ENCODE measurements at places on chromosomes 7 and 10.
A peak's percentile ranks its signal among the peaks of the same experiment; 100 is the strongest.

- DNase-seq = no peak
These were observed 10.0 kb upstream of the TSPAN14 start for GRCh38 chr10:80444124-80444523.

GRCh38 chr7:96558530-96558929, 151.1 kb downstream of the SEM1 start:
- DNase-seq = no peak

DNA sequence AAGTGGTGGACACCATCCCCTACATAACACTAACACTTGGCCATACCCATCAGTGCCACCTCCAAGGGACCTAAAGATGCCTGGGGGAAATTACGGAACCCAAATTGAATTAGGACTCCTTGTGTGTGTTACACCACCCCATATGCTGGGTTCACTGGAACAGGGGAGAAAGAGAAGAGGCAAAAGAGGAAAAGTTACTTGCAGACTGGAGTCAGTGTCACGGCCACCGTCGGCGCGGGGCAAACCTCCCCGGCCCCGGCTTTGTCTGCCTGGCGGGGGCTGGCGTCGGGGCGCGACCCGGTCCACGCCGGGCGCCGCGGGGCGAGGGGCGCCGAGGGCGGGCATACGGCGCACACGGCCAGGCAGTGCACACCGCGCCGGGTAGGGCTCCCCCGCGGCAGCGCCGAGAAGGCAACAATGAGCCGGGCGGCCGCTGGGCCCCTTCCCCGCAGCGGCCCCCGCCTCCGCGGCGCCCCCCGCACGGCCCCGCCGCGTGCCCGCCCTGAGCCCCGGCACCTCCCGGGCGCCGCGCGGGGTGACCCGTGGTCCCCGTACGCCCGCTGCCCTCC, 171.1 kb downstream of the FAM107B start:
- DNase-seq = no peak

GRCh38 chr10:118910702-118911101, 118.8 kb upstream of the NANOS1 start:
- no peak for DNase-seq

- no peak for DNase-seq
These were observed 6.1 kb downstream of the NAMPT start for GRCh38 chr7:106278695-106279094.

DNA sequence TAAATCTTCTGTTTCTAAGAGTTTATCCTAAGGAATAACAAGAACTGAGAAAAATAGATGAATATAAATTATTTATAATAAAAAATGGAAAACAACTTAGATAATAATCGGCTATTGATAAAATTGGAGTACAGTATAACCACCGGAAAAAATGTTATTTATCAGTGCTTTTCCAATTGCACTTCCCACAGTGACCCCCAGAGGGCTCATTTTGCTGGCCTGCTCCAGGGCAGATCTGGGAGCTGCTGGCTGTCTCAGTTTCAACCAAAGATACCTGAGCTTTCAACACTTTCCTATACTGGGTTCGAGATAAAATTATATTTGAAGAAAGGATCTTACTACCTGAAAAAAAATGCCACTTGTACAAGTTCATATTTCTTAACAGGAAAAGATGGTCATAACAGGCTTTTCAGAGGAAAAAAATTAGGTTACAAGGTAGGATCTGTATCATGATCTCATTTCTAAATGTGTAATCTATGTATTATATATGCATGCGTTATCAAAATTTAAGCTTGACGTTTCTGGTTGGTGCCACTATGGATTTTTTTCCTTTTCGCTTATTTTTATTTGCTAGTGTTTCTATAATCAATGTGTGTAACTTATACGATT, 165.7 kb downstream of the NPSR1 start:
- DNase-seq = peak; percentile 58

DNA sequence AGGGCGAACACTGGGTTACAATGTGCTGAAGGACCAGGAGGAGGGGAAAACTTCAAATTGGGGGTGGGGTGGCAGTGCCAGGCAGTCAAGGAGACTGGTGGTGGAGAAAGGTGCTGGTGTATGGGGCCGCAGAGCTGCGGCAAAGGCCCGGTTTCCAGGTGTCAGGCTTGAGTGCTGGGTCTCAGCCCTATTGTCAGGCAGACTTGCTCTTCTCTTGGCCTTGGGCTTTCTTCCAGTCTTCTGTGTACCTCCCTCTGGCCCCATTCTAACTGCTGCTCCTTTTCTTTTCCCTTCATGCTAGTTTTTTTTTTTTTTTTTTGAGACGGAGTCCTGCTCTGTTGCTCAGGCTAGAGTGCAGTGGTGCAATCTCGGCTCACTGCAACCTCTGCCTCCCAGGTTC, 51.0 kb downstream of the POLR3A start:
- no peak for DNase-seq

GRCh38 chr7:100583132-100584053, 2.5 kb downstream of the LRCH4 start:
- no peak for DNase-seq

DNA sequence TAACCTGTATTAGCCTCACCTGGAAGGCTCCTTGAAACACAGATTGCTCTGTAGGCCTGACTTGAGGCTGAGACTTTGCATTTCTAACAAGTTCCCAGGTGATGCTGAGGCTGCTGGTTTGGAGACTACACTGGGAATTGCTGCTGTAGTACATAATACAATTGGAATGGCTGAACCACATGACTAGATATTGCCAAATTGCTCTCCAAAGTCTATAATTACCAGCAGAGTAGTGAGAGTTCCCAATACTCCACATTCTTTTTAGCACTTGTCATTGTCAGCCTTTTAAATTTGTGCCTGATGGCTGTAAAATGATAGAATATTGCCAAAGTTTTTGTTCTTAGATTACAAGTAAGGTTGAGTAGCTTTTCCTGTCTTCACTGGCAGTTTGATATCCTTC, 39.9 kb downstream of the PLEKHA8 start:
- DNase-seq = no peak

DNA sequence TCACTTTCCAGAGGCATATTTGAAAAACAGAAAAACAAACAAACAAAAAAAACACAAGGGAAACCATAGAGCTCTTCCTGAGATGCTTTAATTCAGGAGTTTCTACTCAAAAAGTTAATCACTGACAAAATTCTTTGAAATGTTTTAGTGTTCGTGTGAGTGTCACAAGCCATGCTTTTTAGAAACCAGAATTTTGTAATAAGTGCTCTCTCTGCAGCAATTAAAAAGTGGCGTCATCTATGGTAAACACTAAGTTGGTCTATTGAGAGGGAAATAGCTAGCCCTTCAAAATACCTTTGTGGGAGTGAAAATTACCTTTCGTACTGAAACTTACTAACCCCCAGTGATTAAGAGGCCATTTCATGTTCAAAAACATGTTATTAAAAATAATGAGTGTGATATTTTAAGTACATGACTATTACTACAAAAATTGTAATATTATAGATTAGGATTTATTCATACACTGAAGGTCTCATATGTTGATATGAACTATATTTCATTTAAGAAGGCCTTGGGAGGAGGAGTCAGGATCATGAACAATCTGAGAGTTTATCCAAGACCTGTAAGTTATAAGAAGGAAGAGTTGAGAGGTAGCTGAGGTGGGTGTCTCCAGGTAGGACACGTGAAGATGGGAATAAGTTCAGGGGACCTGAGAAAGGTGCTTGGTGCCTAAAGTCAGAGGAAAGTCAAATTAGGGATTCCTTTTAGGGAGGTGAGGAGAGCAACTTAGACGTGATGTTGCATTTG, 94.6 kb downstream of the PPP1R9A start:
- DNase-seq = no peak

- no peak for DNase-seq
These were observed 104.9 kb upstream of the KMT2E start for GRCh38 chr7:104909096-104909495.

- DNase-seq = no peak
These were observed 23.0 kb downstream of the ASB15 start for GRCh38 chr7:123624527-123625183.

- DNase-seq = no peak
These were observed 28.0 kb upstream of the ZNRF2 start for GRCh38 chr7:30256349-30256858.

GRCh38 chr7:96415293-96415940, 93.5 kb upstream of the SLC25A13 start:
- peak; percentile 8 for DNase-seq

GRCh38 chr7:93828260-93828659, 62.3 kb downstream of the TFPI2 start:
- no peak for DNase-seq

GRCh38 chr7:149216402-149216801, 21.1 kb downstream of the ZNF282 start:
- DNase-seq = no peak

GRCh38 chr10:118241229-118242137, 100.6 kb downstream of the FAM204A start:
- DNase-seq = peak; percentile 77

- peak; percentile 31 for DNase-seq
These were observed 75.4 kb downstream of the PROSER2 start for GRCh38 chr10:11898372-11899066.

DNA sequence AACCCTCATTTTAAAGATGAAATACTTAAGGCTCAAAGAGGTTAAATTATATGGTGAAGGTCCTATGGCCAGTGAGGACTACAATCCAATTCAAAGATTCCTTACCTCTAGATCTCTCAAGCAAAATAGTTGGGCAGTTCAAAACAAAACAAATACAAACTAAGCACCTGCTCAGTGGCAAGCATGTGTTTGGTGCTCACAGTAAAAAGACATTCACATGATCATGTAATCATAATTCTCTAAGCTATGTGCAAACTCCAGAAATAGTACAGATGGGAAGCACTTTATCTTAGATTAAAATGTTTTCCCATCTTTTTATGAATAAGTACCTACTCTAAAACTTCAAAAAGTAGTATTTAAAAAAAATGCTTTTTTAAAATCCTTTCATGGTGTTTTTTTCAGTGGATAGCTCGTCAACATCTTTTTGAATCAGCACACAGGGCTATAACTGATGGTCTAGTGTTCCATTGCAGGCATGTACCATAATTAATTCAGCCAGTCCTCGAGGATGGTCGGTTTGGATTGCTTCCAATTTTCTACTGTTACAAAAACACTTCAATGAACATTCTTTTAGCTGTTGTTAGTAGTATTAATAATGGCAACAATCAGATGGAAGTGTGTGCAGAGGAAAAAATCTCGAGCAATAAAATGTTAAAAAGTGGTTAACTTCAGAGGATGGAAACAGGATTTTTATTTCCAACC, 58.4 kb downstream of the CHCHD3 start:
- DNase-seq = no peak

- DNase-seq = no peak
These were observed 123.7 kb upstream of the RNF32 start for GRCh38 chr7:156516791-156517378.

GRCh38 chr7:21462081-21462480, 34.2 kb downstream of the SP4 start:
- DNase-seq = no peak

- DNase-seq = no peak
These were observed 229.7 kb downstream of the CDK14 start for GRCh38 chr7:90825779-90826178.

GRCh38 chr7:89165421-89165820, 369.9 kb upstream of the TEX47 start:
- no peak for DNase-seq

- no peak for DNase-seq
These were observed 214.1 kb downstream of the ADK start for GRCh38 chr10:74365109-74365508.

GRCh38 chr7:71221549-71221948, 89.6 kb downstream of the GALNT17 start:
- no peak for DNase-seq

GRCh38 chr10:52066383-52066782, 247.7 kb upstream of the DKK1 start:
- DNase-seq = no peak

GRCh38 chr7:69403169-69403568, 195.1 kb upstream of the AUTS2 start:
- DNase-seq = no peak

DNA sequence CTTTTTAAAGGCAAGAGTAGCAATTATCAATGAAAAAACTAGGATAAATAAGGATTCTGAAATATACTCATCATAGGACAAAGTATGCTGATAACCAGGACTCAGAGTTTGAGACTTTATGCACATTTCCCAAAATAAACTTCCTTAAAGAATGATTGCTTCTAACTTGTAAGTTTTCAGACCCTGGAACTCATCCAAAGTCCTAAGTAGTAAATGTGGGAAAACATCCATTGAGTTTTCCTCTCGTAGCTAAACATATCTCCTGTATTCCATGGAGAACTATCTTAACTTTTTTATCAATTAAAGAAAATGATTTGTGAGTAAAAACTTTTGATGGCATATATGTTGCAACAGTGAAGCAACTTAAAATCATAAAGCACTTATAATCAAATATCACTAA, 285.2 kb upstream of the KLF6 start:
- DNase-seq = no peak

GRCh38 chr7:17535776-17536175, 237.3 kb downstream of the AHR start:
- no peak for DNase-seq

- DNase-seq = no peak
These were observed 18.4 kb upstream of the ZCCHC24 start for GRCh38 chr10:79463578-79464496.

GRCh38 chr10:15251791-15252380, 83.4 kb upstream of the NMT2 start:
- DNase-seq = no peak

DNA sequence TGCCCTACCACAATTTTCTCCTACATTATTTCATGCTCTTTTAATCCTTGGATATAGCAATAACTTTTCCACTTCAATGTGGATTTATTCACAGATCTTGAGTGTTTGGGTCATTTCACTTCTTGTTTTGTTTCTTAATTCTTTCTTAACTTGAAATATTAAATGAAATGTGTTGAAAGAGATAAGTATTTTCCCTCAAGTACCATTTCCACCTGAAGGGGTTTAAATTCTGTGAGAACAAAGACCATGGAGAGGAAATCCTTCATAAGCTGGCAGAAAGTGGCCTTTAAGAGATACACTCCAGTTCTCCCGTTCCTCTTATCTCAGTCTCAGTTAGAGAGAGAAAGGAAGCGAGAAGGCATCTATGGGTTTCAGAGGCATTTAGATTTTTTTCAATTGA, 14.1 kb upstream of the DLD start:
- no peak for DNase-seq

GRCh38 chr10:52436664-52437063, 122.6 kb downstream of the DKK1 start:
- no peak for DNase-seq

- DNase-seq = no peak
These were observed 261.2 kb upstream of the SHH start for GRCh38 chr7:156073366-156074052.

DNA sequence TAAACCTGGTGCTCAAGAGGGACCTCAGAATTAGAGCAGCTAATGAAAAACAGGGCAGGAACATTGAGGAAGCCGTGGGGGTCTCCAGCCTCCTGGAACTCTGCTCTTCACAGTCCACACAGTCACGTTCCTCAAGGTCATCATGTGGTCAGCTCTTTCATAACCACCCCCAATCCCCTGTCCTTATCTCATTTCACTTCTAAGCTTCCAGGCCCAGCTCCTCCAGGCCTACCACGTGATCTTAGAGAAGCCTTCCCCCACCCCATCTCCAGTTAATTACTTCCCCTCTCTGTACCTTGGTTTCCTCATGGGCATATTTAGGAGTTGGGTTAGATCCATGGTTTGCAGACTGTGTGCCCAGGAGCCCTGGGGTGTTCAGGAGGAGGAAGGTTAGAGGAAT, 106.4 kb upstream of the TCF7L2 start:
- no peak for DNase-seq

Data from NCI-H2081 (cell line).